ENCODE measurements at places on chromosomes 11 and 22.

- no peak for DNase-seq
These were observed 107.5 kb downstream of the NAV2 start for GRCh38 chr11:19820100-19820499.

GRCh38 chr11:44176546-44177213 is 81.2 kb downstream of the EXT2 start:
- DNase-seq: no peak

DNA sequence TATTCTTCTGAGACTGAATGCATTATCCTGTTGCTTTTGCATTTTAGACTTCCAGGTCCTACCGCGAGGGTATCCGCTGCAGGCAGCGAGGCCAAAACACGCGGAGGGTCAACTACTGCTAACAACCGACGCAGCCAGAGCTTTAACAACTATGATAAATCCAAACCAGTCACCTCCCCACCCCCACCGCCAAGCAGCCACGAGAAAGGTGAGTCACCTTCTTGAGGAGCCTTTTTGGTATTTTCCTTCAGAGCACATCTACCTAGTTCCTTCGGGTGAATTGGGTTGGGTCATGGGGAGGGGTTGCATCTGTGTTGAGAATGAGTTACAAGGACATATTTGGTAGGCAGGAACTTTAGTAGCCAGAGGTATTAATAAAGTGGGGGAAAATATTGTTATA is 179.8 kb downstream of the NAV2 start:
- DNase-seq: no peak

- no peak for DNase-seq
These were observed 170.0 kb upstream of the PDGFD start for GRCh38 chr11:104333977-104334376.

DNA sequence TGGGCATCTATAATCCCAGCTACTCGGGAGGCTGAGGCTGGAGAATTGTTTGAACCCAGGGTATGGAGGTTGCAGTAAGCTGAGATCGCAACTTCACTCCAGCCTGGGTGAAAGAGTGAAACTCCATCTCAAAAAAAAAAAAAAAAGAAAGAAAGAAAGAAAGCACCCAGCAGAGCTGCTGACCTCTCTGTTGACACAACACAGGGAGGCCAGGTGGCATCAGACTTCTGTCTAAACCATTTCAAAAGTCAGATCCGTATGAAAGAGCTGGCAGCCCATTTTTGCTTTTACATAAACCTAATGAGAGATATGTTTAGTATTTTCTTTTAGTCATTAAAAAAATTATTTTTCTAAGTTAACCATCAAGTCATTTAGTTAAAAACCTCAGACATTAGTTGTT is 64.4 kb upstream of the RRM1 start:
- DNase-seq: no peak

- DNase-seq: no peak
These were observed 417.8 kb upstream of the CADM1 start for GRCh38 chr11:115921986-115922385.

DNA sequence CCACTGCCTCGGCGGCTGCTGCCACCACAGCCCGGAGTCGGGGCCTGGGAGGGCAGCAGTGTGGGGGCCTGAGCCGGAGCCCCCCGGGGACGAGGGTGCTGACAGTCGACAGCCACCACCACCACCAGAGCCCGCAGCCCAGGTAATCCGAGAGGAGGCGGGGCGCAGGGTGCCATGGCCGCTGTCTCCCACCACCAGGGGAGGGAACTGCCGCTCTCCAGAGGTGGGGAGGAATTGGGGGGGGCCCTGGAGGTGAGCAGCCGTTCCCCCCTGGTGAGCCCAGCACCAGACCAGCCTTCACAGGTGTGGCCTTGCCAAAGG is 12.6 kb downstream of the TRIOBP start:
- no peak for DNase-seq

DNA sequence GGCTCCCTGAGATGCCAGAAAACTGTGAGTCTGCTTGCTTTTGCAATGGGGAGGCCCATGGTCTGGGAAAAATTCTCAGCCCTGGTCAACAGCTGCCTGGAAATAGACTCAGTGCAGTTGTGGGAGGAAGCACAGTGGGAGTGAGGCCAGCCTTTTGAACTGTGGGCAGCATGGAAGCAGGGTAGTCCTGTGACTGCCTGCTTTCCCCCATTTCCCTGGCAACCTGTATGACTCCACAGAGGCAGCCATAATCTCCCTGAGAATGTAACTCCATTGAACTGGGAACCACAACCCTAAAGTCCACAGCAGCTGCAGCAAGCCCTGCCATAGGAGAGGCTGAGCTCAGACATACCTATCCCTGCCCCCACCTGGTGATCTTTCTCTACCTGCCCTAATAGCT is 494.6 kb upstream of the FAT3 start:
- DNase-seq: no peak

DNA sequence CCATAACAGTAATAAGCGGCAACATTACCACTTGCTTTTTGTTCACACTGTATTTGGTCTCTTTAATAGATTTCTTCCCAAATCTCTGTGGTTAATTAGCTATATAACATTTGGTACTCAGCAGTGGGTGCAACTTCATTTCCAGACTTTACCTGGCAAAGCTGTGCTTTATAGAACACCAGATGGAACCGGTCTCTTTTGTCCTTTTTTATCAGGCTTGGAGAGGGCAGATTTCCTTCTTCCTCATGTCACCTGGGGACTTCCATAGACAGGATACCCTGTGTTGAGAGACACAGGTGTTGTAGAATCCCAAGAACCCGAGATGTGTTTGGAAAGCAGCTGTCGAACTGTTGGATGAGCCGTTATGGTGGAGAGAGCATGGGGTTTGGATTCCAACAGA is 393.7 kb downstream of the NTM start:
- no peak for DNase-seq

DNA sequence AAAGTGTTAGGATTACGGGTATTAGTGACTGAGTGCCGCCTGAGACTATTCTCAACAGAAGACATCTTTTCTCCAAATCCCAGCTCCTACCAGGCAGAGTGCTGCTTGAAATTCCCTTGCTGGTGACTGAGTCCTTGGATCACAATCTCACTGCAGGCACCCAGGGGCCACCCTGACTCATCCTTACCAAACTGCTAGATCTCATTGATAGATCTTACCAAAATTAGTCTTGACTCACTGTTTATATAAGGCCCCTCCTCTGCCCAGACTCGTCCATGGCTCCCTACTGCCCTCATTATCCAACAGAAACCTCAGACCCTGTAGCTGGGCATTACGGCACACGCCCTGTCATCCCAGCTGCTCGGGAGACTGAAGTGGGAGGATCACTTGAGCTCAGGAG is 14.7 kb downstream of the TBC1D10A start:
- no peak for DNase-seq

GRCh38 chr11:11069841-11070835 is 212.3 kb upstream of the ZBED5 start:
- no peak for DNase-seq

GRCh38 chr11:64800303-64801157 is 2.5 kb downstream of the MAP4K2 start:
- DNase-seq: no peak

DNA sequence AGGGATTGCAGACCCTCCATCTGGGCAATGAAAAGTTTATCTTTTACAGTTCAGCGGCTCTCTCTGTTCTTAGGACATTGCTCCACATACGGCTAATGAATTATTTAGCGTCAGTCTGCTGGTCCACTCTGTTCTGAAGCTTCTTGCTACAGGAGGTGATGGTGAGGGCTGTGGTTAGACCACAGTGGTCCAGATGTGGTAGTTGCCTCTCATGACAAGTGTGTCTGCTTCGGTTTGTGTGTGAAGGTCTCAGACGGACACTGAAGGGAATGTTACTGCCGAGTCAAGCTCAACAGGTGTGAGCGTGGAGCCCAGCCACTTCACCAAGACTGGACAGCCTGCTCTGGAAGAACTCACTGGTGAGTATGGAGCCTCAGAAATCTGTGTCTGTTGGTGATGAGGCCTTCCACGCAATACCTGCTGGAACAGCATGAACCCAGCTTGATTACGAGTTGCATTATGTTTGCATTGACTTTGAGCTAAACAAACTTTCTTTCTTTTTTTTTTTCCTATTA is 220.8 kb downstream of the DBX1 start:
- no peak for DNase-seq

GRCh38 chr11:134753771-134754520 is 341.9 kb upstream of the B3GAT1 start:
- no peak for DNase-seq

DNA sequence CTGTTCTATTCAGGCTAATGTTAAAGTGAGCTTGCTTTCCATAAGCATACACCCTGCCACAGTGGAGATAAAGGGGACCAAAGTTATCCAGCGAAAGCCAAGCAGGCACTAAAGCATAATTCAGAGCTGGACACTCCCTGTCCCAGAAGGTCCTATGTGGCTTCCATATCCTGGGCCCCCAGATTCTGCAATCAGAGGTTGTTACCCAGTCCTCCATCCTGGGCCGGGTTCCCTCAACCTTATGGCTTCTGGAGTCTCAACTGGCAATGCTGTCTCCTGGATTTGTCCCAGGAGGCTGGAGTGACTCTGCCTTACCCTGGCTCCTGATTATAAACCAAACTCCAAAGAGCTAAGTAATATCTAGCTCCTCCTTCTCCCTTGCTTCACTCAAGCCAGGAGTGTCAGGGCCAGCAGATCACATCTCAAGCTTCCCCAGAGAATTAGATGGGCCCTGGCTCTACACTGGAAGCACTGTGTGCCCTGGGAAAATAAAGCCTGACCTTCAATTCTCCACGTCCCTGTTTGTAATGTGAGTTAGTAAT is 14.0 kb upstream of the SMIM35 start:
- DNase-seq: no peak

- no peak for DNase-seq
These were observed 77.5 kb downstream of the ZBTB16 start for GRCh38 chr11:114136686-114137640.

- no peak for DNase-seq
These were observed 227.4 kb upstream of the FAT3 start for GRCh38 chr11:91997226-91997625.

DNA sequence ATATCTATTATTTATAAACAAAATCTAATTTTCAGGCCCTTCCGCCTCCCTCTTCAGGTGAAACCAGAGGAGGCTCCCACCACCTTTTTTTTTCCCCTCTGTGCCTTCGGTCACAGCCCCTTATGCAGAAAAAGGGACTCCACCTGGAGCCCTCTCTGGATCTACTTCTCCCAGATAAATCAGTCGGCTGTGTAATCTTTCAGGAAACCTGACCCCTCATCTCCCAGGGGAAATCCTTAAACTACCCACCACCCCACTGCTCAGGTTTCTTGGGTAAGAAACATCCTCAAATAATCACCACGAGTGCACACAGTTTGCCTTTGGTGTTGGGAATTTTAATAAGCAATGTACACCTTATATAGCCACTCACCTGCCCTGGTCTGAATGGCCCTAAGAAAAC is 104.2 kb downstream of the NAV2 start:
- DNase-seq: no peak

DNA sequence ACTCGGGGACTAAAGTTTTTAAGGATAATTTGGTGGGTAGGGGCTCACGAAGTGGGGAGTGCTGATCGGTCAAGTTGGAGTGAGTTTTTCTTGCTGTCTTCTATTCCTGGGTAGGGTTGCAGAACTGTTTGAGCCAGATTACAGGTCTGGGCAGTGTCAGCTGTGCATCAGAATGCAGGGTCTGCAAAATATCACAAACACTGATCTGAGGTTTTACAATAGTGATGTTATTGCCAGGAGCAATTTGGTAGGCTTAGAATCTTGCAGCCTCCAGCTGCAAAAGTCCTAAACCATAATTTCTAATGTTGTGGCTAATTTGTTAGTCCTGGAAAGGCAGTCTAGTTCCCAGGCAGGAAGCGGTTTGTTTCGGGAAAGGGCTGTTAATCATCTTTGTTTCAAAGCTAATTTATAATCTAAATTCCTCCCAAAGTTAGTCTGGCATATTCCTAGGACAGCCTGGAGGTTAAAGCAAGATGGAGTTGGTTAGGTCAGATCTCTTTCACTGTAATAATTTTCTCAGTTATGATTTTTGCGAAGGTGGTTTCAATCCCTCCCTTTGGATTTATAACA is 39.7 kb upstream of the CALCA start:
- DNase-seq: no peak

DNA sequence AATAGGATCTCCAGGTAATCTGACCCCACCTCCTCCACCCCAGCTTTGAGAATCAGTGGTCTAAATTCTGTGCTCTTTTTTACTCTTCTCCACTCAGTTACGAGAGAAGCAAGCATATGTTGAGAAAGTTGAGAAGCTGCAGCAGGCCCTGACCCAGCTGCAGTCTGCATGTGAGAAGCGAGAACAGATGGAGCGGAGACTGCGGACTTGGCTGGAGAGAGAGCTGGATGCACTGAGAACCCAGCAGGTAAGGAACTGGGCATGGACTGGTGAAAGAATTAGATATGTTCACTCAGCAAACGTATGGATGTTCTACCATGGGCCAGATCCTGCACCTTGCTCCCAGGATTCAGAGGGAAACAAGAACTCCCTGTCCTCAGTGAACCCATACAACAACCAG is 85.7 kb downstream of the AMOTL1 start:
- no peak for DNase-seq

Data from COLO829 (cell line).